ENCODE measurements at places on chromosomes 1 and 21. TPM values are rescaled to one million over a fixed set of nuclear protein-coding genes. Genes with fewer than 3 reads are reported as not detected.

LRRC71 gene
- not detected for total RNA-seq

KIF26B gene
- total RNA-seq: 0.05 TPM

HMCN1 gene
- 0.12 TPM for total RNA-seq

RPS27 gene
- 2,449 TPM for total RNA-seq

DMRTA2 gene
- 0.07 TPM for total RNA-seq

RAB7B gene
- total RNA-seq: not detected

LCE2B gene
- total RNA-seq: not detected

CDK11A gene
- total RNA-seq: 60.3 TPM

RGL1 gene
- total RNA-seq: 2.7 TPM

DNALI1 gene
- not detected for total RNA-seq

UBR4 gene
- total RNA-seq: 165 TPM

IVL gene
- total RNA-seq: not detected

CD1D gene
- not detected for total RNA-seq

GLRX2 gene
- total RNA-seq: 16.5 TPM
